Activated CD8-positive, alpha-beta T cell treated with anti-CD3 and anti-CD28 coated beads for 36 hours (primary cell): ENCODE measurements at places on chromosomes 4 and X. TPM values are rescaled to one million over a fixed set of nuclear protein-coding genes. Genes with fewer than 3 reads are reported as not detected.
A peak's percentile ranks its signal among the peaks of the same experiment; 100 is the strongest.

DNA sequence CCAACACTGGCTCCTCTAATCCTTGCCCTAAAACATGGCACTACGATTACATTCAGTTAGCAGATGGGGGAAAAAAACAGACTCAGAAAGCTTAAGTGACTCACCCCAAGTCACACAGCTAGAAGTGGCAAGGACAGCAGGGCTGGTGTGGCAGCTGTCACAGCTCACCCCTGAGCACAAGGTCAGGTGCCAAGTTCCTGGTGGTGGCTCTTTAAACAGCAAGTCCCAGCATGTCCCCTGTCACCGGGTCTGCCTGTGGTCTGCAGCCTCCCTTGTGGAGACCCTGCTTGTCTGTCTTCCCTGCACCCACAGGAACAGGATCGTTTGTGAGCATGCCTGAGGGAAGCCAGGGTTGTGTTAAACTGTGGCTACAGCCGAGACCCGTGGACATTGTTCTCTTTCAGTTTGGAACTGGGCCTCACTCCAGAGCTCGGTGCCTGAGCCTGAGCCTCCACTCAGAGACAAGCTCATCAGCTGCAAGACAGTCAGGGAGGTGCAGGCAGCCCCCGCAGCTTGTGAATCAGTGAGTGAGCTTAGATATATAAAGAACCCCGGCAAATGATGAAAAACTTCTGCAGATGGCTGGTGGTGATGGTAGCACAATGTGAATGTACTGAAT is 260.8 kb downstream of the BCOR start:
- H3K4me3 ChIP-seq, result no peak overlapping the region
- DNase-seq, result peak; percentile 22
- no peaks in the 10 kb centered on the region for H3K36me3 ChIP-seq
- H3K27ac ChIP-seq, result no peak overlapping the region
- H3K4me1 ChIP-seq, result peaks cover 6% of the 10 kb centered on the region
- H3K27me3 ChIP-seq, result no peaks in the 10 kb centered on the region

- H3K27ac ChIP-seq, result no peak overlapping the region
- H3K4me1 ChIP-seq, result no peaks in the 10 kb centered on the region
- H3K27me3 ChIP-seq, result no peaks in the 10 kb centered on the region
These were observed 100.6 kb downstream of the NHS start for GRCh38 chrX:17475449-17476217.

DNA sequence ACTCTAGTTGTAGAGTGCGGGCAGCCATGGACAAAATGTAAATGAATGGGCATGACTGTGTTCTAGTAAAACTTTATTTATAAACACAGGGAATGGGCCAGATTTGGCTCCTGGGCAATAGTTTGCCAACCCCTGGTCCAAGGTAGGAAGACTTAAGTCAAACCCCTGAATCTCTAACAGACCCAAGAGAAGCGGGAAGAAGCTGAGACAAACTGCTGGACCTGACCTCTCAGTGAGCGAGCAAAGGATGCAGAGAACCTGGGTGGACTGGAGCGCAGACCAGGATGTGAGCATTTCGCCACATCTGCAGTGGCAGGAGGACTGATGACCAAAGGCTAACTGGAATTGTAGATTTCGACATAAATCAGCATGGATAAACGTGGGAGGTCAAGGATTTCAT is 201.6 kb downstream of the STIM2 start:
- no peaks in the 10 kb centered on the region for H3K4me1 ChIP-seq
- no peak overlapping the region for H3K4me3 ChIP-seq
- H3K36me3 ChIP-seq, result no peaks in the 10 kb centered on the region
- peaks cover 3% of the 10 kb centered on the region for H3K27me3 ChIP-seq
- no peak overlapping the region for H3K27ac ChIP-seq

- H3K4me3 ChIP-seq, result no peak overlapping the region
- no peaks in the 10 kb centered on the region for H3K27me3 ChIP-seq
- H3K27ac ChIP-seq, result no peak overlapping the region
- DNase-seq, result no peak
These were observed 227.2 kb upstream of the MBNL3 start for GRCh38 chrX:132716006-132716405.

DNA sequence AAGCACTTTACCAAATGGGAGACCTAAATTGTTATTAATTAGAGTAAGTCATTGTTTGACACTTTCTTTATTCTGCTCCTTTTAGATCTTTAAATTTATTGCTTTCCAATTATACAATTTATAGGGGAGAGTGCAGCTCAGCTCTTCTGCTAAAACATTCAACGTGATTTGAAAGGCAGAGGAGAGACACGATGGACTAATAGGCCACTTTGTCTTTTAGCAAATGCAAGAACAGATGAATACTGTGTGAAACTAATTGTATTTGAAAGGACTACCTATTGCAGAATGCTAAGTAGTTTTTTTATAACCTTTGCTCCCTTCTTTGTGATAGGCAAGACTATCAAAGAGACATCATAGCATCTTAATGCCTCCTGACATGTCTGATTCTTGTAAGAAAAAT is 320.4 kb upstream of the KLF3 start:
- peaks cover 7% of the 10 kb centered on the region for H3K36me3 ChIP-seq
- no peak for DNase-seq
- H3K4me1 ChIP-seq, result peaks cover 2% of the 10 kb centered on the region
- H3K4me3 ChIP-seq, result no peak overlapping the region

GRCh38 chr4:7539659-7540058 is 104.9 kb upstream of the PSAPL1 start:
- H3K27ac ChIP-seq, result peak overlapping the region; percentile 59
- no peaks in the 10 kb centered on the region for H3K36me3 ChIP-seq
- no peaks in the 10 kb centered on the region for H3K27me3 ChIP-seq
- H3K4me3 ChIP-seq, result no peak overlapping the region

DNA sequence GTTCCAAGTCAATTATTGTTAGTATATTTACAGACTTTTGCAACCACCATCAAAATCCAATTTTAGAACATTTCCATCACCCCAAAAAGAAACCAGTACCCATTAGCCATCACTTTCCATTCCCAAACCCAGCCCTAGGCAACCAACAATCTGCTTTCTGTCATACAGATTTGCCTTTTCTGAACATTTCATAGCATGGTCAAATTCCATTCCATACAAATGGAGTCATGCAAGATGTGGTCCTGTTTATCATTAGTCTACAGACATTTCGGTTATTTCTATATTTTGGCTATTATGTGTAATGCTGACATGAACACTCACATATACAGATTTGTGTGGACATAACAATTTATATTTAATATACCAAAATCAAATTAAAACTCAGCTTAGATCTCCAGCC is 508.7 kb downstream of the ZNF674 start:
- H3K27ac ChIP-seq, result no peak overlapping the region
- H3K4me1 ChIP-seq, result no peaks in the 10 kb centered on the region
- H3K36me3 ChIP-seq, result peaks cover 1% of the 10 kb centered on the region
- H3K4me3 ChIP-seq, result no peak overlapping the region
- DNase-seq, result no peak

GRCh38 chr4:53705151-53705764 is 114.0 kb upstream of the LNX1 start:
- H3K36me3 ChIP-seq, result no peaks in the 10 kb centered on the region
- no peak overlapping the region for H3K4me3 ChIP-seq
- H3K27me3 ChIP-seq, result peaks cover 18% of the 10 kb centered on the region
- no peak for DNase-seq
- H3K4me1 ChIP-seq, result peaks cover 11% of the 10 kb centered on the region
- H3K27ac ChIP-seq, result no peak overlapping the region

- no peak for DNase-seq
- no peak overlapping the region for H3K4me3 ChIP-seq
- H3K27me3 ChIP-seq, result no peaks in the 10 kb centered on the region
- peaks cover 35% of the 10 kb centered on the region for H3K36me3 ChIP-seq
These were observed 21.4 kb downstream of the PHEX start for GRCh38 chrX:22053481-22053880.

DNA sequence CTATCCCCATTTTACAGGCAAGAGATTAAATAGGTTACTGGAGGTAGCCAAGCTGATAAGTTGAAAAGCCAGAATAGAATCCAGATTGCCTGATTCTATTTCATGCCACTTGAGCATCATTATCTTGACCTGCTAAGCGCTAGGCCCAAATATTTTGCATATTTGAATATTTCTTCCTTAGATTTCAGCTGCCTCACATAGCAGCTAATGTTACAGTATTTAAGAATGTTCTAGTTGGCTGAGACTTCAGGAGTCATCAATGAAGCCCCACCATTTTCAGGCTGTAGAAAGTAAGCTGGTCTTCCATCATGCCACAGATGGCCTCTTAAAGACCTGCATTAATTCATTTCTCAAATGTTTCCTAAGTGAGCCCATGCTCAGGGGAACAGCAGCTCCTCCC is 121.4 kb downstream of the SHROOM3 start:
- H3K4me3 ChIP-seq, result no peak overlapping the region
- no peaks in the 10 kb centered on the region for H3K4me1 ChIP-seq
- DNase-seq, result no peak
- no peak overlapping the region for H3K27ac ChIP-seq

DNA sequence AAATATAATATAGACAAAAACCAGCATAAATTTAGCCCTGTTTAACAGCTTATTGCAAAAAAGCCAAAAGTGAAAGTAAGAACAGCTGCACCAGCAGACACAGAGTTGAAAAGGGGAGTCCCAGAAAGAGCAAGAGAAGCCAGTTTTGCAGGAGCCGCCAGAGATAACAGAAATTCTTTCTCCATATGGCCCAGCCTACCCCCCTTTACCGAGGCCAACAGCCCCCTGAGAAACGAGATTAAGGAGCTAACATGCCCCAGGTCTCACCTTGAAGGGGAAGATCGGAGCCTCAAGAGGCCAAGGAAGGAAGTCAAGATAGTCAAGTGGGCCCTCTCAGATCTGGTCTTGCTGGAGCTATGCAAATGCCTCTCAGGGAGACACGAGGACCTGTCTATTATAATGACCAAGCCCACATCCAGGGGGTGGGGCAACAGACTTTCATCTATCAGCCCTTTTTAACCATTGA is 4.8 kb downstream of the ACOX3 start:
- H3K36me3 ChIP-seq, result peaks cover 9% of the 10 kb centered on the region
- H3K27me3 ChIP-seq, result no peaks in the 10 kb centered on the region
- peak overlapping the region; percentile 70 for H3K4me3 ChIP-seq
- H3K27ac ChIP-seq, result peak overlapping the region; percentile 82
- H3K4me1 ChIP-seq, result peaks cover 39% of the 10 kb centered on the region

KLB gene
- not detected for total RNA-seq

MED12 gene
- total RNA-seq, result 52.0 TPM

PABPC1L2B gene
- not detected for total RNA-seq

FAT1 gene
- total RNA-seq, result not detected

GPM6B gene
- total RNA-seq, result not detected

RADX gene
- 5.6 TPM for total RNA-seq

SLITRK2 gene
- total RNA-seq, result not detected

RBMX gene
- total RNA-seq, result 285 TPM
